ENCODE measurements at places on chromosomes 6 and 20.

- DNase-seq, result no peak
These were observed 37.7 kb upstream of the SASH1 start for GRCh38 chr6:148304976-148305375.

- no peak for DNase-seq
These were observed 176.9 kb upstream of the ID4 start for GRCh38 chr6:19660123-19660910.

- peak; percentile 29 for DNase-seq
These were observed 294.8 kb downstream of the RNF144B start for GRCh38 chr6:18681832-18682503.

GRCh38 chr20:2879146-2879545 lies 5.9 kb downstream of the PTPRA start:
- no peak for DNase-seq

DNA sequence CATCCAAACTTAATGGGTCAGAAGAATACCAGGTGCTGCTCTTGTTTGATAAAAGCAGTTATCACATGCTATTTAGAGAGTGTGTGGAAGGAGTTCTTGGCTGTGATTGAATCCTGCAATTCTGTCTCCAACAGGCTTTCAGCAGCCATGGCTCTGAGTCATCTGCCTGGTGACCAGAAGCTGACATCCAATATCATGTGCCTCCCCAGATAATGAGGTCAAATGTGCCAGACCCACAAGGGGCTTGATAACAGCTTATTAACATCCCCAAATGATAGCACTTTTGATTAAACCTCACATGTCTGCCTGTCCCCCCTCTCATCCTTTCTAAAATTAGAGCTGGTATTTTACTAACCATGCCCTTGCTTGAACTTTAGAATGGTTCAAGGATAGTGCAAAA lies 175.7 kb upstream of the PLN start:
- no peak for DNase-seq

GRCh38 chr6:90135667-90136066 lies 161.0 kb downstream of the BACH2 start:
- no peak for DNase-seq

DNA sequence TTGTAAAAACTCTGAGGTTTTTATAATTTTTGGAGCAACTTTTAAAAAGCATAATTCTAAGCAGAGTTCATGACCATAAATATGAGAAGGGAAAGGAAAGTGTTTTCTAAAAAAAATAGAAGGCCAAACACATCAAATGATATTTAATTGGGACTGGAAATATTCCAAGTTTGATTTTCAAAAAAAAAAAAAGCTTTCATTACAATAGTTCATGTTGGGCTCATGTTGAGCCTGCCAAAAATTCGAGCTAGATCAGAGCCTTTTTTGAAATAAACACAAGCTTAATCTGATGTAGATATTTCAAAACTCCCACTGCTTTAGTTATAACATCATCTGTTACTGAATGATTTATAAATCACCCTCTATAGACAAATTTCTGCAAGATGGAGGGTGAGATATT lies 163.4 kb upstream of the DEFB112 start:
- no peak for DNase-seq

DNA sequence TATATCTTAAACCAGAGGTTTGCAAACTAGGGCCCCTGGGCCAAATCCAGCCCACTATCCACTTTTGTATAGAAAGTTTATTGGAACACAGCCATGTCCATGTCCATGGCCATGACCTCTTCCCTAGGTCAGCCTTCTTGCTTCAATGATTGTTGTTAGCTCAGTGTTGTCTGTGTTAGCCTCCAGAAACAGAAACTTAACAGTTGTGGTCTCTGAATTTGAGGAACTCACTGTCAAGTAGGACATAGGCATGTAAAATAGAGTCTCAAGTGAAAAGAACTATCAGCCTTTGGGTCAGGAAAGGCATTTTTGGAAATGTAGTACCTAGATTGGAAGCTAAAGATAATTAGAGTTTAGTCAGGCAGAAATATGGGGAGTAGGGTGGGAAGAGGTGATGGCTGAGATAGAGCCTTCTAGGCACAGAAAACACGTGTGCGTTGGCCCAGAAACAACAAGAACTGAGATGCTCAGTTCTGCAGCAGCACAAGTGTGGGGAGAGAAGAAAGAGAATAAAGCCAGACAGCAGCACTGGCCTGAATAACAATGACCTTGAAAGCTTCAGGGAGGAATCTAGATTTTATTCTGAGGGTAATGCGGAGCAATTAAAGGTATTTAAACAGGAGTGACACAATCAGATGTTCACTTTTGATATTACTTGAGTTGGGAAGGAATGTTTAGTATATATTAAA lies 87.0 kb upstream of the OLIG3 start:
- DNase-seq, result no peak

DNA sequence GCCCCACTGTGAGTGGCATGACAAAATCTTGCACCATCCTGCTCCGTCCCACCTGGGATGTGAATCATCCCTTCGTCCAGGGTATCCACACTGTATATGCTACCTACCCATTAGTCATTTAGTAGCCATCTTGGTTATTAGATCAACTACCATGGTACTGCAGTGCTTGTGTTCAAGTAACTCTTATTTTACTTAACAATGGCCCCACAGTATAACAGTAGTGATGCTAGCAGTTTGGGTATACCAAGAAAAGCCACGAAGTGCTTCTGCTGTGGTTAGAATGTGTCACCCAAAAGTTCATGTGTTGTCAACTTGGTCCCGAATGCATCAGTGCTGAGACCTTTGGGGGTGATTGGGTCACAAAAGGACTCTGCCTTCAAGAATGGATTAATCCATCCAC lies 11.7 kb downstream of the OSER1 start:
- no peak for DNase-seq

DNA sequence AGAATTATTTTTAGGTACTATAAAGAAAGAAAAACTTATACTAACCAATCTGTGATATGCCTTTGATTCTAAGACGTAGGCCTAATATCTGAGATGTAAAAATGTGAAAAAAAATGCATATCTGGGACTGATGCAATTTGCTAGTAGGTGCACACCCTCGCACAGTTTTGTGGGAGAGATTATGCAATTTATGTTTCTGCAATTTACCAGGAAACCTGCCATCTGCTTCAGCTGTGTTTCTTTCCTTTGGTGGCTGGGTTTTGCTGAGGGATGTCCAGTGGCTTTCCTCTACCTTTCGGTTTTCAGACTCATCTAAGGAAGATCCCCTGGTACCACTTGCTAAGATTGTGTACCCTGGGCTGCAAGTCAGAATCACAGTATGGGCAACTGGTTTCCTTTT lies 186.9 kb downstream of the ZFP64 start:
- no peak for DNase-seq

DNA sequence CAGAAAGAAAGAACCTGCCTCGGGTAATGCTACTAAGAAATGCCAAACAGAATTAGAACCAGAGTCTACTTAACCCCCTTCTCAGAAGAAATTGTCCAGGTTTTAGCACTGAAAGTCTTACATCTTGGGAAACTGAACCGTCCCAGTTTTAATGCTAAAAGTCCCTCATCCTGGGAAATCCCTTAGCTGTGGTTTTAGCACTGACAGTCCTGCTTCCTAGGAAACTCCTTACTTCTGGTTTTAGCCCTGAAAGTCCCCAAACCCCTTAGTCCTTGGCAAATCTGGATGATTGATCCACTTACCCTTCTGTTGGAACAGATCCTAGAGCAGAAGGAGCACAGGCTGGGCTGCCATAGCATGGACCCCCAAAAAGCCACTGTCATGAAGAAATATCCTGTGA lies 4.8 kb upstream of the TMEM14A start:
- no peak for DNase-seq

- DNase-seq, result no peak
These were observed 889 bp upstream of the FLOT1 start for GRCh38 chr6:30743099-30744053.

- peak; percentile 79 for DNase-seq
These were observed 608 bp upstream of the EIF2S2 start for GRCh38 chr20:34112600-34113101.

DNA sequence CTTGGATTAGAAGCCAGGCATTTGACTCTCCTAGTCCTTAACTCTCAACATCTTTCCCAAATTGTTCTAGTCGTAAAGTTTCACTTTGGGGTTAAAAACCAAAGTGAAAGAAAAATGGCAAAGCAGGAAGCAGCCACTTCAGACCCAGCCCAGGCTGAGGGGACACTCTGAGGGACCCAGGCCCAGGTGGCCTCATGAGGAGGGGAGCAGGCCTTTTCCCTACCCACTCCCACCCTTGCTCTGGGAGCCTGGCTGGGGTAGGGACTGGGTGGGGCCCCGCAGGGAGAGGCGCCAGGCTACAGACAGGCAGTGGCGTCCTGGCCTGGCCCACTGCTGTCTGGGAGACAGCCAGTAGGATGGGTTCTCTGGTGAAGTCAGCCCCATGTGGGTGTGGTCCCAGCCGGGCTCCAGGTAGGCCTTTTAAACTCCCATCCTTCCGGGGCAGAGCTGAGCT lies 68.7 kb upstream of the MYL9 start:
- no peak for DNase-seq

GRCh38 chr20:46362921-46363867 lies 43.2 kb downstream of the ELMO2 start:
- DNase-seq, result no peak

DNA sequence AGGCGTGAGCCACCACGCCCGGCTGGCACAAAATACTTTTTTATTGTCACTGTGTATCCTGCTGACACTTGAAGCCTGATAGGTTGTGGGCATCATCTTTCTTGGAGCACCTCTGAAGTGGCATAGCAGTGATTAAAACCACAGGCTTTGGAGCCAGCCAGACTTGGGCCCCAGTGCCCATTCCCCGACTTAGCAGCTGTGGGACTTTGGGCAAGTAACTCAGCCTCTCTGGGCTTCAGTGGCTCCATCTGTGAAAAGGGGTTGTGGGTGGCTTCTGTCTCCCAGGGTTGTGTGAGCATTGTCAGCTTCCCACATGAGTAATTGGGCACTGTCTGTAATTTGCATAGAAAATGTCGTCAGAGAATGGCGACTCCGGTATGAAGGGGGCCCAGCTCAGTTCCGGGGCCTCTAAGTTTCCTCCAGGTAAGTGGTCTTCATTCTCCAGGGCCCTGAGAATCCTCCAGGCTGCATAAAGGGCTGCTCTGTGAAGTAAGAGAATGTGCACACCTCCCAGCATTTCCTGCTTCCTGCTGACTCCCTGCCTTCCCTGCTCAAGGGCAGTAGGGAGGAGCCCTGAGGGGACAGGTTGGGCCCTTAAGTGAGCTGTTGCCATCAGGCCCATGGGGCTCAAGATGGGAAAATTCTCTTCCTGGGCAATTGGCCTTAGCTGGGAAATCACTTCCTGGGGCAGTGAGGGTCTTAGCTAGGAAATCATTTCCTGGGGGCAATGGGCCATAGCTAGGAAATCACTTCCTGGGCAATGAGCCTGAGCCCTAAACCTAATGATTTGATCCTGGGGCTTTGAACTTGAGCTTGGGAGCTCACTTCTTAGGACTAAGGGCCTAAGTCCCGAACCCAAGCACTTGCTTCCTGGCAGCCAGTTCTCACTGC lies 27.2 kb downstream of the ARHGAP40 start:
- DNase-seq, result no peak

- peak; percentile 31 for DNase-seq
These were observed 125.8 kb downstream of the DLL1 start for GRCh38 chr6:170165085-170165470.

DNA sequence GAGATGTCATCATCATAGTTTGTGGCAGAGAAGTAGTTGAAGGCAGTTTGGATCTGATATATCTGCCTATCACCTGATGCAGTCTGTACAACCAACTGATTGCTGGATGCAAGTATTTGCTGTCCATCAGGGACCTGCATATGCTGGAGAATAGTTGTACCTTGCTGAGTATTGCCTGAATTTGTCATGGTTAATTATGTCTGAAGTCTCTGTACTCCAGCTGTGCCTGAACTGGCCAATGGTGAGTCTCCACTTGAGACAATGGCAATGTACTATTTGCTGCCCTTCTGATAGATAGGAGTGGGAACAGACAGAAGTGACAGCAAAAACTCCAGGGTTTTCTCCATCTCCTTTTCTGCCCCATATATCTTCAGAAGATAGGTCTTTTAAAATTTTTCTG lies 531.5 kb downstream of the EPHA7 start:
- no peak for DNase-seq

GRCh38 chr6:81023007-81023582 lies 729.4 kb downstream of the TENT5A start:
- DNase-seq, result no peak

- DNase-seq, result peak; percentile 70
These were observed 46.0 kb downstream of the GTF2H5 start for GRCh38 chr6:158213925-158214674.

GRCh38 chr20:34220561-34220960 lies 20.7 kb upstream of the ASIP start:
- DNase-seq, result no peak

DNA sequence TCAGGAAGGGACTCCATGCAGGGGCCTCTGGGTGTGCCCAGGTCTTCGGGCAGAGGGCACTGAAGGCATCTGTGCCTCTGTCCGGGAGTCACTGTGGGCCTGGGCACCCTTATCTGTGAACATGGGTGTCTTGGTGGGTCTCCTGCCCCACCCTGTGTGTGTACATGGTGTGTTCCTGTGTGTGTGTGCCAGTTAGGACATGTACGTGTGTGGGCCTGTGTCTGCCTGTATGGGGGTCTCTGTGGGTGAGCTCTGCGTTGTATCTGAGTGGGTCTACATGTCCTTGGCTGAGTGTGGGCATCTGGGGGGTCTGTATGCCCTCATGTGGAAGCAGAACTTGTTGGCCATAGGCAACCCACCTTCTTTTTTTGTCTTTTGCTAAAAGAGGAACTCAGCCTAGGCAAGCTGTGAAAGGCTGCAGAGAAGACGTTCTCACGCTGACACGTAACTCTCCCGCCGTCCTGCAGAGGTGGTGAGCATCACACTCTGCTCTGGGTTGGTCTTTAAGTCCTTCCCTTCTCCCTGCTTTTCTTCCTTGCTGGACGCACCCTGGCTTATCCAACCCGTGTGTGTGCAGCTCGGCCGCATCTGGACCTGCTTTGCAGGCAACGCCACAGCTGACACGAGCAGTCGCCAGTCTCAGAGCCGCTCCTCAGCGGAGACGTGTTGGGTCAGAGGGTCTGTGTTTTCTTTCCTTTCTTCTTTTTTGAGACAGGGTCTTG lies 532 bp upstream of the NPBWR2 start:
- no peak for DNase-seq

GRCh38 chr6:163776906-163777686 lies 362.6 kb downstream of the QKI start:
- DNase-seq, result no peak

GRCh38 chr6:43913375-43914271 lies 143.6 kb downstream of the VEGFA start:
- no peak for DNase-seq

Data from NCI-H1092 treated with DMSO at 0.1 percent for 48 hours (cell line).